OCI-M1 (cell line): ENCODE measurements at places on chromosomes 7 and 10.

GRCh38 chr10:810351-810846, 120.9 kb upstream of the DIP2C start:
- DNase-seq = peak; percentile 11

DNA sequence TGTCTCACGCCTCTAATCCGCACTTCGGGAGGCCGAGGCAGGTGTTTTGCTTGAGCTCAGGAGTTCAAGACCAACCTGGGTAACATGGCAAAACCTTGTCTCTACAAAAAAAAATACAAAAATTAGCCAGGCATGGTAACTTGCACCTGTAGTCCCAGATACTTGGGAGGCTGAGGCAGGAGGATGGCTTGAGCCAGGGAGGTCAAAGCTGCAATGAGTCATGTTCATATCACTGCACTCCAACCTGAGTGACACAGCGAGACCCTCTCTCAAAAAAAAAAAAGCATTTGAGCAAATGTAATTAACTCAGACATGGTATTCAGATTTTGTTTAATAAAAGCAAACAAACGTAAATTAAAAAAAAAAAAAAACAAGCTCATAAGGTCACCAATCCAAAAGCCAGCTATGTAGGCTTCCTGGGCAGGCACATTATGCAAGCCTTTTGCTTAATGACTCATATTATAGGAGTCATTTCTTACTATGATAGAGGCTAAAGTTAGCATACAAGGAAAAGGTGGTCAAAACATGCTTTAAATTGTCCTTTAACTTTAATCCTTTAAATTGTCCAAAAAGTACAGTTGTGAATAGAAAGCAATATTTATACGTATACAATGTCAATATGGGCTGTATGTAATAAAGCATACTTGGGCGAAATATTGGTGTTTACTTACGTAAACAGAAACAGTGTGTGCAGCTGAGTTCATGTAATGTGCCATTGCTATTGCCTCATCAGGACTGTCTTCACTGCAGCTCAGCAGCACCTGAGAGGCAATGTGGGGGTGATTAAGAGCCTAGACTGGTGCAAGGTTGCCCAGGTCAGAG, 13.0 kb downstream of the AKR1D1 start:
- no peak for DNase-seq

DNA sequence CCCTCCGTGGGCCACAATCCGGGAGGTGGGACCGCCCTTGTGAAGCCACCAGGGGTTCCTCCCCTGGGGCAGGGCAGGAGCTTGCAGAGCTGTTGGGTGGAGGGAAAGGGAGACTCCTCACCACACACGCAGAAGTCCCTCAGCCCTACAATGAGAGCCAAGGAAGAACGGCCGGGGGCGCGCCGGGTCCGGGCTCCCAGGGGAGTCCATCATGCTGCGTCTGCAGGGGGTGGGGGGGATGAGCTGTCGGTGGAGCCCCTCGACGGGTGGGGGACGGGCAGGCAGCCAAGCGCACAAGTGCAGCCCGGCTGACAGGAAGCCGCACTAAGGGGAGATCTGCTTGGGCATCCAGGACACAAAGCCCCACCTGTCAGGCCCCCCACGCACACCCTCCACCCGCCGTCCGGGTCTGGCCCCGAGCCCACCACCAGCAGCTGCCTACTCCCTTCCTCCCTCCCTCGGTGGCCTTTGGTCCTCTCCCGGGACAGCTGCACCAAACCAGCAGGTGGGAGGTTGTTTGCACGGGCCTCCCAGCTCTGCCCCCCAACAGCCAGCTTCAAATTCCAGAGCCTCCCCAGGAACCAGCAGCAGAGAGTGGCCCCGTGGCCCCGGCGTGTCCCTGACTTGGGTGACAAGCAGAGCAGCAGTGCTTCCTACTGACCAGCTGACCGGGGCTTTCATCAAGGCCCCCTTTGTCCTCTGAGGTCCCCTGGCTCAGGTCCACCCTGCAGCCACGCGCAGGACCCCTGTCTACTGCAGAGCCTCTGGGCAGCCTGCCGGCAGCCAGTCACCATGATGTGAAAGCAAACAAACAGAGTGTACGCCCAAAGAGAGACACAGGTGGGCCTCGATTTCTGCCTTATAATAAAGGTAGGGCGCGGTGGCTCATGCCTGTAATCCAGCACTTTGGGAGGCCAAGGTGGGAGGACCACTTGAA, 50.3 kb downstream of the HIP1 start:
- no peak for DNase-seq

- no peak for DNase-seq
Measured at GRCh38 chr7:70135656-70136055, 537.4 kb downstream of the AUTS2 start.

DNA sequence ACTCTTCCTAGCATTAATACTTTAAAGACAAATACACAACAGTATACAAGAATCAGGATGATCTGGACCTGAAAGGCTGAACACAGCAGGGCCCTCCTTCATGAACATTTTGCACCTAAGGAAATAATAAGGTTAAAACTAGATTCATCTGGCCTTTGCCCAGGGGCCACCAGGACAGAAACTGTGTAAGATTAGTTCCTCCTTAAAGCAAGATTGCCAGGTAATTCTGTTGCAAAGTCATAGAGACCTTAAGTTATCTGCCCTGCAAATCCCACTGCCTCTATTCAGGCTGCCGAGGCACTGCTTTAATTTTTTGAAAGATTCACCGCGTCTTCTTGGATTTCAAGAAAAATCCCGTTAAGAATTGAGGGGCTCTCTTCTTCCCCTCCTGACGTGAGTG, 1.6 kb upstream of the KIAA1217 start:
- no peak for DNase-seq

GRCh38 chr7:93943816-93944540, 22.4 kb downstream of the GNG11 start:
- DNase-seq = peak; percentile 51

GRCh38 chr7:69192134-69192533, 406.1 kb upstream of the AUTS2 start:
- DNase-seq = no peak

DNA sequence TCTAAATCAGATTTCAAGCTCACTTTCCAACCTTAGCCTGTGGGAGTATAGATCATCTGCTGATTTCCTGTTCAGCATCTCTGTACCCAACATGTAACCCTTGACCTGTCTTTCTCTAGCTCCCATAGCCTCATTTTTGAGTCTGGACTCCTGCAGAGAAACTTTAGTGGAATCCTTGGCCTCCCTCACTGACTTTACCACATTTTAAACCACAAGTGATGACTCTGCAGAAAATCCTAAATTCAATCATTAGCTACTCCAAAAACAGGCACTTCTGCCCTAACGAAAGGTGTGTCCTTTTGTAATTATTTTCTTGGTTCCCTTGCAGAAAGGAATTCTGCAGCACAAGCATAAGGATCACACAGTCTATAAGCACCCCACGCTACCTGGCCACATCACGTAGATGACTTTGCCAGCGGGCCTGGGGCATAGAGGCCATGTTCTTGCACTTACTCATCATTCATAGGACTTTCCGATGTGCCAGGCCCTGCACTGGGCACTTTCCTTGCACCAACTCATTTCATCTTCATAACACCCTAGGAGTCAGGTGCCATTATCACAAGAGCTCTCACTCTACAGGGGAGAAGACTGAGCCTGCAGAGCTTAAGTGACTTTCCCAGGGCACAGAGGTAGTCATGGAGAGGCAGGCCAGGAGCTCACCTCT, 57.2 kb upstream of the OPALIN start:
- DNase-seq = peak; percentile 83

GRCh38 chr7:1741751-1742554, 71.9 kb downstream of the ELFN1 start:
- DNase-seq = peak; percentile 58

- DNase-seq = no peak
Measured at GRCh38 chr10:131568866-131569265, 257.3 kb upstream of the TCERG1L start.

- DNase-seq = no peak
Measured at GRCh38 chr7:26603631-26604030, 260.8 kb downstream of the SKAP2 start.

GRCh38 chr10:6255548-6256061, 52.9 kb downstream of the PFKFB3 start:
- DNase-seq = no peak

DNA sequence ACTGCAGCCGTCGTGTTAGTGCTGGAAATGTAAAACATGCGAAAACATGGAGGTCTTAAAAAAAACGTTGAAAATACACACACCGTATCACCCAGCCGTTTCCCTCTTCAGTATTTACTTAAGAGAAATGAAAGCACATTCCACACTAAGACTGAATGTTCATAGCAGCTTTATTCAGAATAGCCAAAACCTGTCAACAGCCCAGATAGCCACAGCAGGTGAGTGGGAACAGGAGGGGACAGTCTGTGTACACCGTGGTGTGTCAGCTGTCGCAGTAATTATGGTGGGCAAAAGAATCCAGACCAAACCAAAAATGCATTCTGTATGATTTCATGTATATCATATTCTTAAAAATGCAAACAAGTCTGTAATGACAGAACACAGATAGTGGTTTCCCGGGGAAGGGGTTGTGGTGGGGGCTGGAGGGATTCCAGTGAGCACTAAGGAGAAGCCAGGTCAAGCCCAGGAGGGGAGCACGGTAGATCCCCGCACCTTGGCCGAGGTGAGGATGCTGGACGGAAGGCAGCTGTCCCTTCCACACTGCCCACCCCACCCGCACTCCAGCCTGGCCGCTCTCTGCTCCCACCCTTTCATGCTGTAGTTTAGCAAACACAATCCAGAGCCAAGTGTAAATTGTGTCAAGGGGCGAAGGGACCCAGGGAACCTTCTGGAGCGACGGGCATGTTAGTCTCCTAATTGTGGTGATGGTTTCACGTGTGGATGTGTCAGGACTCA, 123.6 kb downstream of the NKX6-2 start:
- no peak for DNase-seq

GRCh38 chr7:123039269-123039668, 43.8 kb upstream of the TAS2R16 start:
- no peak for DNase-seq

DNA sequence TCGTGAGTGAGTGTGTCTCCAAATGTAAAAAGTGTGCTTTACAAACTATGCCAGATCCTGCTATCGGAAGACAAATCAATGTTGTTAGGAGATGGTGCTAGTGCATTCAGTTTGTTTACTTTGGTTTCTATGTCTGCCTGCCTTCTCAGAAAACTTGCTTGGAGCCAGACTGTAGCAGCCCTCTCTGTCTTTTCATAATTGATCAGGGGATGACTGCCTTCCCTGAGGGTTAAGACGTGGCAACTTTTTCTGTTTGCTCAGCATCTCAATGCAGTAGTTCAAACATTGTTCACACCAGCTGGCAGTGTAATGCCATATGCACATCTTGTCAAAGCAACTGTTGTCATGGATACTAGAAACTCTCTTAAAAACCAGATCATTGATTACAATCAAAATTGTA, 118.5 kb downstream of the FOXP2 start:
- DNase-seq = no peak

- no peak for DNase-seq
Measured at GRCh38 chr7:17559388-17559787, 260.9 kb downstream of the AHR start.

DNA sequence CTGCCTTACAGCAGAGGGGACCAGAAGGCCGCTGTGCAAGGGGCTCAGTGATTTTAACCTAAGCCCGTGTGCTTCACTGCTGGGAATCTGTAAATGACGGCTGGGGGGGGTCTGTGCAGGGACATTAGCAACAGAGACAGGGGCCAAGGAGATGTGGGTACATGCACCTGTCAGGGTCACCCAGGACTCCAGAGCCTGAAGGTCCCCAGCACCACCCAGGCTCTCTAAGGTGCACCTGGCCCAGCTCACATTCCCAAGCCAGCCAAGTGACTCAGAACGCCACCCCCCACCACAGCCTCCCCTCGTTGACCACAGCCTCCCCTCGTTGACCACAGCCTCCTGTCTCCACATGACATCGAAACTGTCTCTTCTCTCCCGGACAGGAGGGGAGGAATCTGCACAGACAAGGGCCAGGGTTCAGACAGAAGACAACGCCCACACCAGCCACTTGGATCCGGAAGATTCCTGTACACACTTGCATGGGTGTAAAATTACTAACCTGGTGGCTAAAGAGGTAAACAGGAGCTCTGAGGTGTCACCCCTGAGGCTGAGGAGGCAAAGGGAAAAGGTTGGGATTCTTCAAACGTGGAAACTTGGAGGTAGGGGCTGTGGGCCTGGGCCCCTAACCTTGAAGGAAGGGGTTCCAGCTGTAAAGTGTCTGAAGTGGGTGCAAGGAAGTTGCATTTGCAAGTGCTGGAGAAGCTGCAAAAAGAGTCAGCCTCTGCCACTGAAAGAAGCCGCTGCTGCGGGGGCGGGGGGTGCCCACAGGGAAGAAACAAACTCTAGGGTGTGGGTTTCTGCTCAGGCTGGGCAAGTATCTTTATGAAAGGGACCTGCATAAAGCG, 27.0 kb downstream of the CALML3 start:
- peak; percentile 96 for DNase-seq

DNA sequence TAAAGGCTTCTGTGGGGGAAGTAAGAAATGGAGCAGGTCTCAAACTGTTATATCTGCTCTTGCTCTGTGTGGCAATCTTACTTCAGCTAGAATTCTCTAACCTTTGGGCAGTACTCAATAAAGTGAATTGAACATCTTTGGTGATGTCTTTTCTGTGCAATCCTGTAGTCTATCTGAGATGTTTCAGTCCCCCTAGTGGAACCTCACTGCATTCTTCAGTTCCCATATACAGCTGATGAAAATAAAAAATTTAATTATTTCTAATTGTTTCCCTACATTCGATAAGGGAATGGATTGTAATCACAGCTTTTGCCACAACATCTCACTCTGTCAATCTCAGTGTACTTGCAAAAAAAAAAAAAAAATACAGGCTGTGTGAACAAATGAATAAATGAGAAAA, 522.6 kb downstream of the DNAJB9 start:
- no peak for DNase-seq

- no peak for DNase-seq
Measured at GRCh38 chr10:61529208-61529607, 76.0 kb upstream of the TMEM26 start.

- peak; percentile 30 for DNase-seq
Measured at GRCh38 chr10:48463318-48464003, 141.4 kb downstream of the ARHGAP22 start.

GRCh38 chr10:116490028-116490662, 55.6 kb upstream of the PNLIP start:
- peak; percentile 57 for DNase-seq

GRCh38 chr7:151775547-151776443, 101.1 kb downstream of the PRKAG2 start:
- no peak for DNase-seq

DNA sequence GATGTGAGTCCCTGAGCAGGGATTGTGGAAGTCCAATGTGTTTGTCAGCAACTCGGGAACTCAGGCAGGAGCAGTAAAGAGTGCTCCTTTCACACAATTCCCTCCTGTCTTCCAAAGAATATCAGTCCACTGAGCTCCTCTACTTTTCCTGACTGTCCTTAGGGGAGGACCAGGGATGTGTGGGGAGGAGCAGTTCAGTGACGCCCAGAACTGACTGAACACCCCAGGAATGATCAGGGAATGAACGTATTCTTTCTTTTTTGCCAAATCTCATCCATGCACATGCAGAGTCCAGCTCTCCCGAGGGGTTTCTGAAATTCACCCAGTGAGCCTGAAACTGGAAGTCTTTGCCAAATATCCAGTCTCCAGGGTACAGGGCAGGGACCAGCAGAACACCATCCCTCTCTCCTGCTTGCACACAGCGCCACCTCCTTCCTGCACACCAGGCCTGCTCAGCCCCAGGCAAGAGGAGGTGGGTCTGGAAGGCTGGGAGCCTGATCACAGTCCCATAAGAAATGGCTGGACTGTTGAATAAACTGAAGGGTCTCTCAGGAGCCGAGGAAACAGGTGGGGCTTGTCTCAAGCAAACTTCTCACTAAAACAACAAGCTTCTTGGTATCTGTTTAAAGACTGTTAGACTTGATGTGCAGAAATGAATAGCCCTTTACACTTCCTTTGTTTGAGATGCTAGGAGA, 294.7 kb downstream of the C7orf25 start:
- DNase-seq = no peak

- DNase-seq = no peak
Measured at GRCh38 chr7:400901-401485, 111.0 kb downstream of the FOXL3 start.
